ENCODE measurements at places on chromosomes 12 and 14. TPM values are rescaled to one million over a fixed set of nuclear protein-coding genes. Genes with fewer than 3 reads are reported as not detected.

DEPDC4 gene
- 0.22 TPM for total RNA-seq

PSMA6 gene
- 269 TPM for total RNA-seq

ALDH1L2 gene
- 2.5 TPM for total RNA-seq

PTGER2 gene
- total RNA-seq = not detected

OVCH1 gene
- under 0.01 TPM for total RNA-seq

IAPP gene
- total RNA-seq = not detected

DLK1 gene
- not detected for total RNA-seq

GLS2 gene
- 0.22 TPM for total RNA-seq

MYF6 gene
- not detected for total RNA-seq

RNU4-1 gene
- total RNA-seq = under 0.01 TPM

MYO1H gene
- total RNA-seq = not detected

KLRG1 gene
- 12.6 TPM for total RNA-seq

REM2 gene
- not detected for total RNA-seq

CFAP54 gene
- 68.3 TPM for total RNA-seq

TRMT5 gene
- 15.8 TPM for total RNA-seq

MDGA2 gene
- not detected for total RNA-seq

KLRD1 gene
- total RNA-seq = 0.07 TPM

ABCD4 gene
- total RNA-seq = 41.8 TPM

CLEC9A gene
- total RNA-seq = not detected

LYZ gene
- not detected for total RNA-seq

OR4E2 gene
- not detected for total RNA-seq

PTPN21 gene
- 7.5 TPM for total RNA-seq

INHBE gene
- not detected for total RNA-seq

CCDC197 gene
- not detected for total RNA-seq

TRMT61A gene
- total RNA-seq = 5.3 TPM

RIC8B gene
- 11.6 TPM for total RNA-seq

ZNF384 gene
- total RNA-seq = 28.2 TPM

JPH4 gene
- not detected for total RNA-seq

ARHGAP9 gene
- 0.13 TPM for total RNA-seq

PROX2 gene
- not detected for total RNA-seq

TTC9 gene
- 0.13 TPM for total RNA-seq

FBXL14 gene
- total RNA-seq = 9.4 TPM
